ENCODE measurements at places on chromosomes 2 and 18. TPM values are rescaled to one million over a fixed set of nuclear protein-coding genes. Genes with fewer than 3 reads are reported as not detected.

Gene NEB
- total RNA-seq: 3.6 TPM

- DNase-seq: no peak
- no peaks in the 10 kb centered on the region for H3K36me3 ChIP-seq
- no peaks in the 10 kb centered on the region for H3K4me1 ChIP-seq
- H3K27me3 ChIP-seq: no peaks in the 10 kb centered on the region
- H3K4me3 ChIP-seq: no peak overlapping the region
Observed at GRCh38 chr2:42457011-42457410, 36.8 kb downstream of the KCNG3 start.

DNA sequence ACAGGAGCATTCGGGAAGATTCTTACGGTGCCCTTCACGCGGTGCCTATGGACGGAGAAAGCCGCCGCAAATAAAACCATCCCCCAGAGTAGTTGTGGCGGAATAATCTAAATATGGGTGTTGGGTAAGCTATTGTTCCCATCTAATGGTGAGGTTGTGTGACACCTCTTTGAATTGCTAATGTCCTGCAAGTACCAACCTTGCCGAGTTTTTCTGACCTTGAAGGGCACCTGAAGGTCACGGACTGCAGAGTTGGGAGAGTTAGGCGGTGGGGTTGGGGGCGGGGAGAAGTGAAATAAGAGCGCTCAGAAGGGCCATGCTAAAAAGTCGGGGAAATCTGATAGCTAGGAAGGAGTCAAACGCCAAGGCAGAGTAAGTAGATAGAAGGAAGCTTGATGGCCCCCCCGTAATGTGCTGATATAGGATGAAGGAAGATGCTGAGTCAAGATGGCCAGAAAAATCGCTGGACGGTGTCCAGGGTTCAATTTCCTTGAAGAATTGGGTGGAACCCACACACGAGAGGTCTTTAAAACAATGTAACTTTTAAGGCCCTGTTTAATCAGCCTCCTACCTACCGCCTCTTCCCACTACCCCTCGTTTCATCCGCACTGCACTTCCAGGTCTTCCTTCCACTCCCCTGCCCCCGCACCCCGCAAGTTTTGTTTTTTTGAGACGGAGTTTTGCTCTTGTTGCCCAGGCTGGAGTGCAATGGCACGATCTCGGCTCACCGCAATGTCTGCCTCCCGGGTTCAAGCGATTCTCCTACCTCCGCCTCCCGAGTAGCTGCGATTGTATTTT is 600 bp downstream of the KATNAL2 start:
- no peaks in the 10 kb centered on the region for H3K36me3 ChIP-seq
- peak overlapping the region; percentile 60 for H3K27ac ChIP-seq
- H3K4me1 ChIP-seq: peaks cover 12% of the 10 kb centered on the region
- no peaks in the 10 kb centered on the region for H3K27me3 ChIP-seq

DNA sequence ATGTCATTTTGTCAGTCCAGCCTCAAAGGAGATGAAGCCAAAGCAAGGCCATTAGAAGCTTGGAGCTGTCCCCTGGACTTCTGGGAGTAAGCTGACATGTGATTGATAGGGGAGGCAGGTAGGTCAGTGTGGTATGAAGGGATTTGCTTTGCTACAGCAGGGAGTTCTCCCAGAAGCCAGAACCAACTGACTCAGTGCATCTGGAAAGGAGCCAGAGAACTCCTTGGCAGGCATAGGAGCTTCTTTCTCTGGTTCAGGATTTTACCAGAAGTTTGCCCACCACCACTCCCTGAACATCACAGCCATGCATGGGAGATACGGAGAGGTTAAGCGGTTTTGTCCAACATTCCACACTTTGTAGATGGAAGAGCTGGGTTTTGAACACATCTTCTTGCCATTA is 24.5 kb upstream of the KCNE4 start:
- H3K27me3 ChIP-seq: no peaks in the 10 kb centered on the region
- H3K36me3 ChIP-seq: no peaks in the 10 kb centered on the region
- no peaks in the 10 kb centered on the region for H3K4me1 ChIP-seq
- DNase-seq: peak; percentile 76
- H3K27ac ChIP-seq: no peak overlapping the region
- no peak overlapping the region for H3K4me3 ChIP-seq

DNA sequence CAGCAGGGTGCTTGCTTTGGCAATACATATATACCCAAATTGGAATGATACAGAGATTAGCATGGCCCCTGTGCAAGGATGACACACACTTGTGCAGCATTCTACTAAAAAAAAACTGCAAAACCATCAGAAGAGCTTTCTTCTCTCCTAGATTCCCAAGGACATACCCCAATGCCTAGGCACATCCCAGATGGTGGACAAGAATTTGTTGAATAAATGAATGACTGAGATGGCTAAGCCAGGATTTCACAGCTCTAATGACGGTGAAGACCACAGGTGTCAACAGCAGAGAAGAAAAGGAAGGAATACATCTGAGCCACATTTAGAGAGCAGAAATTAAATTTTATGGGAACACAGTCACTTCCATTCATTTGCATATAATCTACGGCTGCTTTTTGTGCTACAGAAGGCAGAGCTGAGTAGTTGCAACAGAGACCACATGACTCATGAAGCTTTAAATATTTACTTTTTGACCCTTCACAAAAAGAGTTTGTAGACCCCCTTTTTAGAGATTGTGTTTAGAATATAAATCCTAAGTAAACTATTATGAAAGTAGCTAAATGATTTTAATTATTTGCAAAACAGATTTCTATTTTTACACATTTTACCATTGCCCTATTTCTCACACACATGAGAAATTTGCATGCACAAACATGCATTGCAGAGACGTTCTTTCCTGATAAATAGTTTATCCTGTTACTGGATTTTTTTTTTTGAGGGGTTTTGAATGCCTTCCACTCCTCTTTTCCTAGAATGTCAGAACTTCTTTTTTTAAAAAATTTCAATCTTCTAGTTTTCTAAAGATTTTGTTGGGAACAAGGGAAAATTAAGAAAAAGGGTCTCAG is 119.0 kb downstream of the PMAIP1 start:
- H3K4me3 ChIP-seq: no peak overlapping the region
- no peak for DNase-seq
- H3K27ac ChIP-seq: no peak overlapping the region
- no peaks in the 10 kb centered on the region for H3K27me3 ChIP-seq

- no peaks in the 10 kb centered on the region for H3K36me3 ChIP-seq
- no peaks in the 10 kb centered on the region for H3K27me3 ChIP-seq
- H3K27ac ChIP-seq: no peak overlapping the region
- peak; percentile 23 for DNase-seq
Observed at GRCh38 chr2:221255862-221256261, 316.2 kb downstream of the EPHA4 start.

Gene SLC4A3
- total RNA-seq: 0.21 TPM

Gene ASAP2
- total RNA-seq: 79.2 TPM

GRCh38 chr2:61833971-61834370 is 19.9 kb downstream of the FAM161A start:
- H3K27me3 ChIP-seq: no peaks in the 10 kb centered on the region
- no peak for DNase-seq

- H3K4me3 ChIP-seq: no peak overlapping the region
- H3K4me1 ChIP-seq: no peaks in the 10 kb centered on the region
- DNase-seq: peak; percentile 33
- H3K36me3 ChIP-seq: peaks cover 2% of the 10 kb centered on the region
Observed at GRCh38 chr2:109396202-109397180, 217.3 kb downstream of the SEPTIN10 start.

Gene CAMKMT
- 10.7 TPM for total RNA-seq

- H3K36me3 ChIP-seq: no peaks in the 10 kb centered on the region
- H3K4me1 ChIP-seq: no peaks in the 10 kb centered on the region
- H3K27ac ChIP-seq: no peak overlapping the region
- no peak overlapping the region for H3K4me3 ChIP-seq
- no peaks in the 10 kb centered on the region for H3K27me3 ChIP-seq
Observed at GRCh38 chr18:59456657-59457056, 97.6 kb upstream of the LMAN1 start.

Gene NAB1
- total RNA-seq: 36.1 TPM

DNA sequence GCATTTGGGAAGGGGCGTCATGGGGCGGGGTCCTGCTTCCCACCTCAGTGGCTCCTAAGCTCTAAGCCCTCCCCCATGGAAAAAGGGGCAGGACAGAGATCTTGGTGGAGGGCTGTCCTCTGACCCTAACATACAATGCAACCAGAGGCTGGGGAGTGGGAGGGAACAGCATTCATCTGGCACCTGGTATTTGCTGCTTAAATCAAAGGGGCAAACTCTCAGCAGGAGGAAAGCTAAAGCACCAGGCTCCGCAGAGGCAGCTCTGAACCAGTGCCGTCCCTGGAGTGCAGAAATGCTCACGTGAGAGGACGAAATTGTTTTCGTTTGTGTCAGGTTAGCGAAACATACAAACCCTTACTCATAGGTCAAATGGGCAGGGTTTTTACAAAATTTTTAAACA is 92.7 kb upstream of the PXDN start:
- DNase-seq: no peak
- no peak overlapping the region for H3K27ac ChIP-seq
- no peaks in the 10 kb centered on the region for H3K36me3 ChIP-seq
- H3K27me3 ChIP-seq: no peaks in the 10 kb centered on the region
- H3K4me1 ChIP-seq: no peaks in the 10 kb centered on the region

- peak; percentile 34 for DNase-seq
- H3K36me3 ChIP-seq: no peaks in the 10 kb centered on the region
- H3K4me3 ChIP-seq: no peak overlapping the region
- peaks cover 5% of the 10 kb centered on the region for H3K27me3 ChIP-seq
Observed at GRCh38 chr2:204177977-204178522, 241.5 kb downstream of the ICOS start.

Gene UGT1A4
- not detected for total RNA-seq

DNA sequence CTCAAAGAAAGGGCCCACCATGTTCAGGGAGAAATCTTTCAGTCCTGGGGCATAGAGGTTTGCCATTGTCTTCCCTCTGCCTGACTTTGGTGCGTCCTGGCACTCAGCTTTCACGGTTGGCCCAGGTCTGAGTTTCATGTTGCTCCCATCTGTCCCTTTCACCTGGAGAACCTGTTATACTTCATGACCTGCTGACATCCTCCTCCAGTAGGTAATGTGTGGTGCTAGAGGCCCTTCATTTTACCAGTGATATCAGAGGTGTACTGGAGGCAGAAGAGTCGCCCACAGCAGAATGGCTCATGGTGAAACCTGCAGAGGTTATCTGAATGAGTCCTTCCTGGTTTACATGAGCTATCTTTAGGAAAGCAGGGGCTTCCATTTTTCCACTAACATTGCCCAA is 128.8 kb upstream of the DLX2 start:
- H3K4me1 ChIP-seq: peaks cover 30% of the 10 kb centered on the region
- DNase-seq: no peak
- peak overlapping the region; percentile 55 for H3K27ac ChIP-seq
- H3K36me3 ChIP-seq: no peaks in the 10 kb centered on the region

Gene NEU2
- total RNA-seq: not detected

Gene GPR155
- total RNA-seq: 1.7 TPM

Gene ACYP2
- 7.9 TPM for total RNA-seq

Gene CCDC74A
- total RNA-seq: 7.0 TPM

DNA sequence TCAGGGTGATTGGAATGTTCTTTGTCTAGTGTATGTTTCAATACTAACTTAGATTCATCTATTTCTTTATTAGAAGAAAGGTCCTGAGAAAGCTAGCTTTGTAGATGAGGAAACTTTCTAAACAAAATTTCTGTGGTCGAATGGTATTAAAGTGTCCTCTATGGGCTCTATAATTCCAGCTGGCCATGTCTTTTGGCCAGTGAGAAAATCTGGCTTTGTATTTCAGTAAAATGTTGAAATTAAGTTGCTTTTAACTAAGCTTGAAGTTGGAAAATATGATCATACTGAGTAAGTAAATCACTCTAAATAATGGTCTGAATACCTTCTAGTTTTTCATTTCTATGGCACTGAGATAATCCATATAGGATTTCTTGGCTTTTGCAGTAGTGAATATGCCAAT is 148.8 kb downstream of the RDH14 start:
- no peak overlapping the region for H3K4me3 ChIP-seq
- no peaks in the 10 kb centered on the region for H3K36me3 ChIP-seq
- DNase-seq: no peak
- H3K27me3 ChIP-seq: no peaks in the 10 kb centered on the region

GRCh38 chr2:240782886-240783818 is 36.9 kb downstream of the KIF1A start:
- H3K27me3 ChIP-seq: no peaks in the 10 kb centered on the region
- no peak for DNase-seq
- H3K4me3 ChIP-seq: no peak overlapping the region
- H3K36me3 ChIP-seq: no peaks in the 10 kb centered on the region

GRCh38 chr2:108354136-108354535 is 23.6 kb upstream of the SULT1C4 start:
- no peak overlapping the region for H3K27ac ChIP-seq
- H3K4me1 ChIP-seq: no peaks in the 10 kb centered on the region
- no peaks in the 10 kb centered on the region for H3K36me3 ChIP-seq
- no peak for DNase-seq
- H3K4me3 ChIP-seq: no peak overlapping the region

DNA sequence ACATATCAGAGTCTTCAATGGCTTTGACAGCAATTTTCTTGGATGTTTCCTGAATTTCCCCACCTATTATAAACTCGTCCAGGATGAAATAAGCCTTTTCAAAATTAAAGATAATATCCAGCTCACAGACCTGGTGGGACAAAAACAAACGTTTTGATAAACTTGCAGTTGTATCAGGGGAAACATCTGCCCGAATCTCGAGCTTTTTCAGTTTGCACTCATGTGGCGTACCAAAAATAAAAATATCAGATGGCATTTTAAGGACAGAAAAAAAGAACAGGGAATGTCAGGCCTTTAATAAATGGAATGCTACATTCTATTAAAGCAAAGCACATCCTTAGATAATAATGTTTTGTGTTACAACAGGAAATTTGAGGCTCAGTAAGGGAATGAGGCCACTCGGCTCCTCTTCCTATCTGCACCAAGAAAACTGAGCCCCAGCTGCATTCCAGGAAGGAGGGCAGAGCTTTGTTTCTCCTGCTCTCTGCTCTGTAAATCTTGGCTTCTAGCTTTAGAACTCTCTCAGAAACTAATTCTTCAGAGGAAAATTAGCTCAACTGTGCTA is 72.1 kb downstream of the AP1S3 start:
- no peaks in the 10 kb centered on the region for H3K27me3 ChIP-seq
- H3K36me3 ChIP-seq: no peaks in the 10 kb centered on the region
- H3K27ac ChIP-seq: peak overlapping the region; percentile 32
- H3K4me1 ChIP-seq: peaks cover 19% of the 10 kb centered on the region
- H3K4me3 ChIP-seq: no peak overlapping the region

GRCh38 chr18:13176847-13177246 is 41.7 kb upstream of the LDLRAD4 start:
- H3K27me3 ChIP-seq: peaks cover 6% of the 10 kb centered on the region
- H3K27ac ChIP-seq: no peak overlapping the region
- H3K4me1 ChIP-seq: no peaks in the 10 kb centered on the region
- H3K36me3 ChIP-seq: no peaks in the 10 kb centered on the region
- no peak for DNase-seq
- no peak overlapping the region for H3K4me3 ChIP-seq

Gene ZNF516
- 20.9 TPM for total RNA-seq

DNA sequence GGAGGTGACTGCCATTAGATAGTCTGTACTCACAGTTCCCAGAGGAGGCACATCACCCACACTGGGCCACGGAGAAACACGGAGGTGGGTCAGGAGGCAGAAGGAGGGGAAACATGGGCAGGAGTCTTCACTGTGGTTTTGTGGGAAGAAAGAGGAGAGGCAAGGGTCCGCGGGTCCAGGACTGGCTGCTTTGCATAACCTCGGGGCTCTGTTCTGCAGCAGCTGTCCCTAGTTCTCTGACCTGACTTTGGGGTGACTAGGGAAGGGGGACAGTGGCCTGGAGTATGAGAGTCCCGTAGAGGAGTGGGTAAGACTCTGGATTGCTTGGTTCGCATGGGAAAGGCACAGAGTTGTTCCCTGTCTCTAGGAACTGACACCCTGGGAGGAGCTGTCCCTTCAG is 238.3 kb upstream of the RAB6C start:
- no peaks in the 10 kb centered on the region for H3K27me3 ChIP-seq
- no peak overlapping the region for H3K4me3 ChIP-seq
- no peaks in the 10 kb centered on the region for H3K36me3 ChIP-seq
- no peaks in the 10 kb centered on the region for H3K4me1 ChIP-seq
